Activated CD8-positive, alpha-beta memory T cell treated with anti-CD3 and anti-CD28 coated beads, Interleukin-2, amount 50 U/mL, for 48 hours (primary cell): ENCODE measurements at places on chromosomes 11 and 22.

DNA sequence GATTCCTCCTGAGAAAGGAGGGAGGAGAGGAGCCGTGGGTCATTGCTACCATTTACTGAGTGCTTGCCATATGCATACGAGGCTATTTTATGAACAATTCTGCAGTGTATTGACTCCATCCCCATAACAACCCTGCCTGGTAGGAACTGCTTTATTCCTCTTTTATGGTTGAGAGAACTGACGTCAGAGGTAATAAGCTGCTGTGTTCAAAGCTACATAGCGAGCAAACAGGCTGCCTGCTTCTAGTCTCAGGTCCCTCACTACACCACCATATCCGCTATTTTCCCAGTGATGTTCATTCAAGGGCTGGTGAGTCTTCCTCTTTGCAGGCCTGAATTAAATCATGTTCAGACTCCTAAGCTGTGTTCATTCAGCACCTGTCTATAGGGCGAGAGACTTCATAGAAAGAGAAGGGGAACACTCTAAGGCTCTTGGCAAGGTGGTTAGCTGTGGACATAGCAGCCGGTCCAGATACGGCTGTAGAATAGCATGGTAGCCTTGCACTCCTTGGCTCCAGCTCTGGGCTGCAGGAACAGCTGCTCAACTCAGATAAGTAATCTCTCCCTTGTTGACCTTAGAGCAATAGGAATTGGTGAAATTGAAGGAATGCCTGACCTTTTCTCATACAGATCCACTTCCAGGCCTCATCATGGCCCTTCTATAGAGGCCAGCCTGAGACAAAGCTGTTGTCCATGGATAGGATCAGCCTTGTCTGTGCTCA is 82.6 kb downstream of the MICAL2 start:
- no peak for DNase-seq

DNA sequence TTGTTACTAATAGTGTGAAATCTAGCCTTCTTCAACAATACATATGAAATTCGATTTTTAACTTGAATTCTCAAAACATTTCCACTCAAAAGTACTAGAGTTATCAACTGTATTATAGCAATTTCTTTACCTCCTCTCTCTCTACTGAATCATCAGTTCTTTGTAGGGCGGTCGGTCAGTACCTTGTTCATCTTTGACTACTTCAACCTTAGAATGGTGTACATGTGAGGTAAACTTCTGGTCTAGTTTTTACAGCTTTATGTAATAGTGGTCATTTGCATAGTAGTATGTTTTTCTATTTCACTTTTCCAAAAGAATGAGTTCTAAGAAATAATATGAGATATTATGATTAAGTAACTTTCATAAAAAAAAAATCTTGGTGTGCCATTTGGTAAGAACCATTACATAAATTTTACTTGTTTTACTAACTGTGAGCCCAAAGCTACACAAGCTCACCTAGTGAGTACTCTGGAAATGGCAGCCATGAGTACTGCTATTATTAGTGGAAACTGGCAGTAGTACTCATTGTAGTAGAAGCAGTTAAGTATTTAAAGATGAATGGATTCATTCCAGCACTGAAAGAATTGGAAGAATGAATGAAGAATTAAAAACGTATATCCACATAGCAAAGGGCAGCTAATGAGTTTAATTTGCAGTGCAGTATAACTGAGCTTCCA is 30.1 kb downstream of the SESN3 start:
- DNase-seq, result no peak

- DNase-seq, result peak; percentile 76
Measured at GRCh38 chr11:118200901-118201680, 23.7 kb downstream of the JAML start.

- no peak for DNase-seq
Measured at GRCh38 chr11:64849598-64850356, 5.3 kb upstream of the CDC42BPG start.

DNA sequence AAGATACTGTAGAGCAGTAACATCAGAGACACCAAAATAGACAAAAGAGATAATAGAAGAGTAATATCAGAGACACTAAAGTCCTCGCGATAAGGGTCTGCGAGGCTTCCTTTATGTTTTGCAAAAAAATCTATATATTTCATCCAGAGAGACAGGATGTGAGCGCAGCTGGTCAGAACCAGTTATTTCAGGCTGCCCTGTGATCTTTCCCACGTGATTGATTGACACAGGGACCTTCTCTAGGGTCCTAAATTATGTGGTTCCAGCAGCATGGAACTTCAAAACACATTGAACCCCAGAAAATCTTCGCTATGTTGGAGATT is 118.0 kb downstream of the KCNQ1 start:
- no peak for DNase-seq

DNA sequence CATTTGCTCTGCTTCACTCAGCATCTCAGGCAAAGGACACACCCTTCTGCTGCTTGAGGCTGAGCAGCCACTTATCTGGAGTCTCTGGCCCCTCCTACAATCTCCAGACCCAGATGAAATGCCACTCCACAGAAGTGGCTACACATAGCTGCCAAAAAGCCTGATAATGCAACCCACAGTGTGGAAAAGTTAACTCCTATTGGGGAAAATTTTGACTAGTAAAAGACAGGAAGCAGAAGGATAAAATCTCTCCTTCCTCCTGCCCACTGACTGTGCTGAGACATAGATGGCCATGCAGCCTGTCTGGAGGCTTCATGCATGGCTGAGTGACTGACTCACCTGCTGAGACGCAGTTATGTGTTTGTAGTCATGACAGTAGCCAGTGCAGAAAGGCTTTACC is 92.3 kb upstream of the TEAD1 start:
- DNase-seq, result no peak

- no peak for DNase-seq
Measured at GRCh38 chr22:24145446-24146193, 35.7 kb upstream of the SUSD2 start.

DNA sequence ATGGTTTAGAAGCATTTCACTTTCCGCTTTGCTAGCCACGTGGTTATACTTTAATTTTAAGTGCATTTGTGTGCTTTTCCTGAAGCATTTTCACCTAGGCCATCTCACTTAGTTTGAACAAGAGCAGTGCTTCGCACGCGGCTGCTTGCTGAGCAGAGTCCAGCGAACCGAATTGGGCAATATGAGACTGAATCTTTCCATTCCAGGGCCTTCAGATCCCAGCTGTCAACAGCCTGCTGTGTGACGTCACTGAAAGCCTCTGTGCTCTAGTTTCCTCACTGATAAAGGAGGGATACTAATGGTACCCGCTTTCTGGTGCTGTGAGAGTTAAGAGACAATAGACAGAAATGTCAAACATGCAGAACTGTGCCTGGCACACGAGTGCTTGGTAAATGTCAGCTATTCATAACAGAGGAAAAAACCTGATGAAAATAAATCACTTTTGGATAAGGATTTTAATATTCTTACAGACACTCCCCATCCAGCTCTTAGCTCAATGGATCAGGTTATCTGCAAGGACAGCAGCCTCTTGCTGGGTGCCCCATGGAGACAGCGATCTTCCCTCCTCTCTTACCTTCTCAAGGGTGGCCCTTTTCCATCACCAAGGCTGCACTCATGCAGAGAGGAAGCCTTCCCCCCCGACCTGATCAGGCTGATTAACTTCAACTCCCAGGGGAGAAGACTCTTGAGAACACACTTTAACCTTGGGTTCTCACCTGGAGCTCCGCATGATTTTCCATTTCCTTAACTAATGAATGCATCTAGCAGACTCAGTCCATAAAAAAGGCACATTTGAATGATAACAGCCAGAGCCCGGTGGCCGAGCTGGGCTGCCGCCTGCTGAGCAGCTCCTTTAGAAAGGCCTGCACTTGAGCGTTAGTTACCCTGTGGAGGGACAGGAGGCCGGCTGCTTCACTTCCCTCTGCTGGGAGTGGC is 3.5 kb upstream of the GLB1L3 start:
- peak; percentile 43 for DNase-seq

GRCh38 chr11:86120807-86121206 is 51.9 kb upstream of the PICALM start:
- DNase-seq, result no peak

DNA sequence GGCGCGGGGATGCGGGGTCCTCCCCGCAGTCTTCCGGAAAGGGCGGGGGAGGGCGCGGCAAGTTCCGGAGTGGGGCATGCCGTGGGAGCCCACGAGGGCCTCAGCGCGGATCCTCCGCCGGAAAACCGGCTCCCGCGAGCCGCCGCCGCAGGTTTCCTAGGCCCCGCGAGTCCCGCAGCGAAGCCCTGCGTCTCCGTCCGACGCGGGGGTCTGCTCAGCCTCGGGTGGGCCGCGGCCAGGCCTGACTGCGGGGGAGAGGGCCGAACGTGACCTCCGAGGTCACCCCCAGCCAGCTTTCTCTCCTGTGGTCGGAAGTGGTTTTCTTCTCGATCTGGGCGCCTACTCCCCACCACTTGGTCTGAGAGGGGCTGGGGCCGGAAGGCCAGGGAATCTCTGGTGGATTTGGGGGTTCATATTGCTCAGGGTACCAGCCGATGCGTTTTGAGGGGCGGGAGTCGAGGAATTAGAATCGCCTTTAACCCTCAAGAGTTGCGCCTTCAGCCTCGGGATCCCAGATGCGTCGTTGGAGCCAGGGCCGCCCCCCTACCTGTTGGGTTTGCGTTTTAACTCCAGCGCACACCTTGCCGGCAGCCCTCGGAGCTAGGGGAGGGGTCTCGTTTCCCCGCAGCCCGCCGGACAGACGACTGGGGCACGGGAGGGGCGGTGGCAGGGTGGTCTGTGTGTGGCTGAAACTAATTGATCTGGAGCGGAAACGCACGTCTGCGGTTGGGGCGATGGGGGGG is 3.6 kb upstream of the CCND1 start:
- no peak for DNase-seq

DNA sequence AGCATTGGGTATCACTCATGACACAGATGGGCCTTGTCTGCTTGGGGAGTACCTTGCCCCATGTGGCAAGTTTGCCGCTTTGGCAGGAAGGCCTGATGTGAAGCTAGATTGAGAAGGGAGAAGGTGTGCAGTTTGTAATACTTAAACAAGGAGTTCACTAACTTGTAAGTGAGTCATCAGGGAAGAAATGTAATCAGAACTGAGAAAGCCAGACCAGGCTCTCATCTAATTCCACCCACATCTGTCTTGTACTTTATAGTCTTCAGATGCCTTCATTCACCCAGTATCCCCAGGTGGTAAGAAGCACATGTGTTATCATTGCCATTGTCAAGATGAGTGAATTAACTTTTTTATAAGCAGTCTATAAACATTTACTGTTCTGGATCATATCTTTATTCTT is 116.0 kb upstream of the DDI1 start:
- no peak for DNase-seq

- DNase-seq, result peak; percentile 79
Measured at GRCh38 chr11:86068138-86068871, 579 bp downstream of the PICALM start.

GRCh38 chr11:120172054-120172911 is 34.4 kb upstream of the TRIM29 start:
- peak; percentile 74 for DNase-seq

GRCh38 chr11:120248551-120249278 is 8.8 kb downstream of the POU2F3 start:
- no peak for DNase-seq

GRCh38 chr22:36026741-36027140 is 1.9 kb downstream of the RBFOX2 start:
- DNase-seq, result no peak

DNA sequence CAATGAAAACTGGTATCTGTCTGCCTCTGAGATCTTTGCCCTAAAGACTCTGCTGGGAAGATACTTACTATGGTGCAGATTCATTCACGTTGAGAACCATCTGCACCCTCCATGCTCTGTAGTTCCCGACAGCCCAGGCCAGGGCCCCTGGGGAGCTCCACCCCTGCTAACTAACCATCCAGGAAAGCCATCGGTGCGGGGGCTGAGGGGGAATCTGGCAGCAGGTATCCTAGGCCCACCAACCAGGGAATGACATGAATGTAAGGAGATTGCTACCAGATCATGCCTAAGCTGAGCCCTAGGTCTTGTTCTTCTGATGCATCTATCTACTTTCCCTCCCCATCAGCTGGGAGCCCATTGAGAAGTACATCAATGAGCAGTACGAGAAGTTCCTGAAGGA is 11.3 kb upstream of the WBP2NL start:
- DNase-seq, result no peak

DNA sequence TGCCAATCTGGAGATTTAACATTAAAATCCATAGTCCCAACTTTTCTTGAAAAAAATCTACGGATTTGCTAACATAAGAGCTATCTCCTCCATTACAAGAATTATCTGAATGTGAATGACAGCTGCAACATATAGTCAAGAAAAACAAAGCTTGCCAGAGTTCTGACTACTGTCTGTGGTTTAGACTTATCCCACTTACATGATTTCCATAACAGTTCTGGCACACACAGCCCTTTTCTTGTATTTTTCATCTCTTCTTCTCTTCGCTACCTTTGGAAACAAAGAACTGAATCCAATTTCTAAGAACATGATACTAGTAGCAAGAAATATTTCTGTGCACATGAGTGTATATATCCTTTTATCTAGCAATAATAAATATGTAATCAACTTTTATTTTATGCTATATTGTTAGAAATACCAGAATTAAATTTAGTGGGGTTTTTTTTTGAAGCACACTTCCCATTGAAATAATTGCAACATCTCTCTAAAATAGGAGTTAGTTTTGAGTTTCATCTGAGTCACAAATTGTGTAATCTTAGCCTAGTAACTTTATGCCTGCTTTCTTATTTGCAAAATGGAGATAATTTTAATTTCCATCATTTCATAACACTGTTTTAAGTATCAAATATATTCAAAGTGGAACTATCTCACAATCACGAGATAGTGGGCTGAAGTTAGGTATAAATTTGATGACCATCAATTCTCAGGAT is 1217.6 kb downstream of the JRKL start:
- DNase-seq, result no peak

DNA sequence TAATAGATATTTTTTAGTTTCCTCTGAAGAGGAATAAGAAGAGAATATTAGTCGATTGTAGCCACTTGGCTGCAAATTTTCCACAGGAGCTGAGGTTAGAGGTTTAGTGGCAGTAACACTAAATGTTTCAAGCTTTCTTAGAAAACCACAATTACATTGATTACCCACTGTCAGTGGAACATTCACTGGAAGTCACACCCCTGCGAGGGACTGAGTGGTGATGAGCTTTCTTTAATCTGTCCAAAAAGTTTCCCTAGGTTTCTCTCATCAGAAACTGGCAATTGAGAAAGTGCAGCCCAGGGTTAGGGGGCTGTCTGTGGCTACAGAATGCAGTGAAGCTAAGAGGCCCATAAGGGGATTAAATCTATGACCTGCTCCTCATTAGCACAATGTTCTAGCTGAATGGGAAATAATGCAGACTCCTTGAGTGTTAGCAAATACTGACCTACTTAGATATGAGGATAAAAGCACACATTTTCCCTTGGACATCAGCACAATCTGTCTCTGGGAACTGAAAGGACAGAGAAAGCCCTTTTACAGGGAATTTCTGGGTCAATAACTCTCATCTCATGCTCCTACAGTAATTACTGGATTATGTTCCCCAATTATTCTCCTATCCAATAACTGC is 189.5 kb downstream of the FAM76B start:
- DNase-seq, result no peak

- no peak for DNase-seq
Measured at GRCh38 chr22:30721741-30722140, 27.1 kb downstream of the OSBP2 start.
